NCI-H2107 (cell line): ENCODE measurements at places on chromosomes 2 and 18.

- no peak for DNase-seq
These were observed 142.3 kb downstream of the TANC1 start for GRCh38 chr2:159110784-159111183.

DNA sequence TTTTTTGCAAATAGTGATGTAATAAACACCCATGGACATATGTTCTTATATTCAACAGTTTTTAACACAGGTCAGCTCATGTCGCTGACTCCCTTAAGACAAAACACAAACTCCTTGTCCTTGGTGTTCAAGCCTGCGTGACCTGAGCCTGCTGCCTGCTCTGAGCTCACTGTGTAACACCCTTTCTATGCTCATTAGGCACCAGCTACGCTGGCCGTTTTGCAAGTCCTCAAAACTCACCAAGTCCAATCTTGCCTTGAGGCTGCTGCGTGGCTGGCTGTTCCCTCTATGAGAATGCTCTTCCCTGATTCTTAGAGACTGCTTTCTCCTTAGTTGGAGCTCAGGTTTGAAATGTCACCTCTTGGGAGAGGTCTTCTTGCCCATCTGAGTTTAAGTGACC is 100.5 kb upstream of the GLI2 start:
- DNase-seq = no peak

- no peak for DNase-seq
These were observed 468.3 kb upstream of the RAB12 start for GRCh38 chr18:8140841-8141501.

- DNase-seq = no peak
These were observed 11.9 kb upstream of the ACTR3 start for GRCh38 chr2:113877711-113878598.

GRCh38 chr18:79876497-79876896 is 75.0 kb downstream of the SLC66A2 start:
- DNase-seq = no peak

GRCh38 chr18:45462179-45462578 is 153.1 kb upstream of the SLC14A2 start:
- no peak for DNase-seq

GRCh38 chr18:57950542-57950941 is 93.5 kb upstream of the NEDD4L start:
- no peak for DNase-seq

GRCh38 chr2:109563288-109563687 is 50.5 kb downstream of the SEPTIN10 start:
- DNase-seq = no peak

DNA sequence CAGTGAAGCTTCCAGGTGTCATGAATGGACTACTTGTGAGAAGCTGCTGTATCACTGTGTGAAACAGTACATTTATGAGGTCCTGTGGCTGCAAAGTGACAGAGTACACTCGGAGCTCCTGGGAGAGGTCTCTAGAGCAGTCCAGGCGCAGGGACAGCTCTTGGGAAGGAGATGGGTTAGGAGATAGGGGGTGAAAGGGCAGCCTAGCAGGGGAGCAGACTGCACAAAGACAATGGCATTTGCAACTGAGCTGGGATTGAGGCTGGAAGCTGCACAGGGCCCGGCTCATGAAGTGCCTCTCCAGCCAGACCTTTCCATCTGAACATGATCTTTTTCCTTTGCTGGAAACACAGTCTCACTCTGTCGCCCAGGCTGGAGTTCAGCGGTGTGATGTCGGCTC is 83.6 kb downstream of the RHOB start:
- no peak for DNase-seq
